Hindlimb muscle (tissue), 1 donor: ENCODE measurements at places on chromosomes 4 and X. TPM values are rescaled to one million over a fixed set of nuclear protein-coding genes. Genes with fewer than 3 reads are reported as not detected.

GRCh38 chrX:41602816-41603345 is 85.9 kb upstream of the GPR34 start:
- no peak for DNase-seq

DNA sequence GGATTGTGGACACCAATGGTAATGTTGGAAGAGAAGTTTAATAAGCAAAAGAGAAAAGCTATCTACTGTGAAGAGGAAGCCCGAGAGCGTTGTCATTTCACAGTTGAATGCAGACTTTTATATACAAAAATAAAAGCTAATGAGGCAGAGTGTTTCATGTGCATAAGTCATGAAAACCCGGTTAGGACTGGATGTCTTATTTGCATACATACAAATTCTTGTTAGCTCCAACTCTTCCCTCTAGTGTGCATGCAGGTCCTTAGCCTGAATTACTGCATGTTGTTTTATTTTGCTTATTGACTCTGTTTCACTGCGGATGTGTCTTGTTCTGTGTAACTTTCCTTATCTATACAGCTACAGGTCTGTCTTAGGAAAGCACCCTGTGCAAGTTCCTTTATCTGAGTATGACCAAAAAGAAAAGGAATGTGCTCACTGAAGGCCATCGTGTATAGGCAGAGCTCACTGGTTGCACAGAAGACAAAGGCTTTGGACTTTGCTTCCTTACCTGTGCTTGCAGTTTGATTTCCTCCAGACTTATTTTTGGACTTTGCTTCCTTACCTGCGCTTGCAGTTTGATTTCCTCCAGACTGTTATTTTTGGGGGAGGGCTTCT is 25.1 kb upstream of the UGT2B11 start:
- no peak for DNase-seq

DNA sequence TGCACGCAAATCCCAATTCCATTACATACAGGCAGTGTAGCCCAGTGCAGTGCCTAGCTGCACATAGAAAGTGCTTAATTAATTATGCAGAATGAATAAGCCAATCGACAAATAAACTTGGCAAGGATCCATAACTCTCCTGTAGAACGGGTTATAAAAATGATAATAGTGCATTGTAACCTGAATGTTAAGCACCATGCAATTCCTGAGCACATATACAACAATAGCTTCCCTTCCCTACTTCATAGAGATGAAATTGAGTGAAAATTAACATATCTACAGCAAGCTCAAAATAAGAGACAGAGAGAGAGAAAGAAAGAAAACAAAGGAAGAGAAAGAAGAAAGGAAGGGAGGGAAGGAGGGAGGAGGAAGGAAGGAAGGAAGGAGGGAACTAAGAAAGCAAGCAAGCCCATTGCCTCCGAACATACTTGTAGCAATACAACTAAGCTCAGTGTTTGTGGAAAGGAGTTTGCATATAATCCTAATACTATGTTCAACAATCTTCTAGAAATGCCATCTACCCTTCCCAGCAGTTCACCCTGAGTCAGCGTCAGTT is 1074.0 kb upstream of the LCORL start:
- DNase-seq: no peak

- no peak for DNase-seq
These were observed 86.0 kb upstream of the C1QTNF7 start for GRCh38 chr4:15341733-15342300.

GRCh38 chr4:40202474-40202873 is 5.6 kb downstream of the RHOH start:
- DNase-seq: no peak

DNA sequence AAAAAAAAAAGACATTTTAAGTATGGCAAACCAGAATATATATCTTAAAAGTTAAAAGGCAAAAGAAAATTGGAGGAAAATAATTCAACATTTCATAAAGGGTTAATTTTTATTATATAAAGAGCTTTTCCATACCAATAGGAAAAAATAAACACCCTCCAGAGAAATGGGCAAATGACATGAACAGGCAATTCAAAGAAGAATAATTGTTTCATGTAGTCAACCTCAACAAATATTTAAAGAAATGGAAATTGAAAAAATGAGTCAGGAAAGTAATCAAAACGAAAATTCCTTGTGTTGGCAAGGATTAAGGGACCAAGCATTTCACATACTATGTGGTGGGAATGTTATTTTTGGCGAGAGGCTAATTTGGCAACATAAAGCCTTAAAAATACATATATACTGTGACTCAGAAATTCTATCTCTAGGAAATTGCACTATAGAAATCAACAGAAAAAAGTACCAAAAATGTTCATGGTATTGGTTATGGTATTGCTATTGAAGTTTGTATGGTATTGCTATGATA is 87.6 kb downstream of the HAUS3 start:
- no peak for DNase-seq

DNA sequence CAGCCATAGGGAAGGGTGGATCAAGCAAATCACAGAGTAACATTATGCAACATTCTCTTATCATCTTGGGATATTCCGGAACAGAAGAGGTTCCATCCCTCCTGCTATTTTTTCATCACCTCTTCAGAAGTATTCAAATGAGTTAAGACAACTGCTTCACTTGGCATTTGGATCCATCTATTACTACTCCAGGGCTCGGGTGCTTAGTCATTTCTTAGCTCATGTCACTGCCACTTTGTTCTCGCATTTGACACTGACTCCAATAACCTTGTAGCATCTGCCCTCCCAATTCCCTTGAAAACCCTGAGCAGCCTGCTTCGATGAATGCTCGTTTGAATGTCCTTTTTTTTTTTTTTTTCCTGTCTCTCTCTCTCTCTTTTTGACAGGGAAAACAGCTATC is 114.9 kb downstream of the PPARGC1A start:
- no peak for DNase-seq

GRCh38 chrX:13120017-13120416 is 75.6 kb upstream of the FAM9C start:
- DNase-seq: no peak

- DNase-seq: no peak
These were observed 1317.2 kb downstream of the PCDH7 start for GRCh38 chr4:32037399-32037798.

- DNase-seq: no peak
These were observed 18.6 kb upstream of the NR0B1 start for GRCh38 chrX:30327762-30328161.

- DNase-seq: no peak
These were observed 16.4 kb upstream of the ARAP2 start for GRCh38 chr4:36260731-36261130.

- no peak for DNase-seq
These were observed 1761.0 kb downstream of the STIM2 start for GRCh38 chr4:28621591-28621990.

DNA sequence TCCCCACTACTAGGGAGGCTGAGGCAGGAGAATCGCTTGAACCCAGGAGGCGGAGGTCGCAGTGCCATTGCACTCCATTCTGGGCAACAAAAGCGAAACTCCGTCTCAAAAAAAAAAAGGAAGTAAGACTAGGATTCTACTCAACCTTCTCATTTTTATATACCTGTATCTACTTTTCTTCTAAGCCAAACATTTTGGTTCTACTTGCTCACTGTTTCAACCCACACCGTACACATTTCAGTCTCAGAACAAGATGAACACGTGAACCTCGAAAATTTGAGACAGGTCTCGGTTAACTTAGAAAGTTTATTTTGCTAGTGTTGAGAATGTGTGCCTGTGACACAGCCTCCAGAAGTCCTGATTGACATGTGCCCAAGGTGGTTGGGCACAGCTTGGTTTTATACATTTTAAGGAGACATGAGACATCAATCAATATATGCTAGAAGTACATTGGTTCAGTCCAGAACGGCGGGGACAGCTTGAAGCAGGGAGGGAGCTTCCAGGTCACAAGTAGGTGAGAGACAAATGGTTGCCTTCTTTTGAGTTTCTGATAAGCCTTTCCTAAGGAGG is 3.7 kb downstream of the ADD1 start:
- no peak for DNase-seq

GRCh38 chr4:99754756-99755155 is 61.9 kb upstream of the DAPP1 start:
- DNase-seq: no peak

- DNase-seq: no peak
These were observed 742.6 kb upstream of the GRIA3 start for GRCh38 chrX:122441451-122441850.

- no peak for DNase-seq
These were observed 13.5 kb downstream of the HERC3 start for GRCh38 chr4:88605736-88606135.

GRCh38 chr4:185536411-185536709 is 1.1 kb upstream of the PDLIM3 start:
- no peak for DNase-seq

DNA sequence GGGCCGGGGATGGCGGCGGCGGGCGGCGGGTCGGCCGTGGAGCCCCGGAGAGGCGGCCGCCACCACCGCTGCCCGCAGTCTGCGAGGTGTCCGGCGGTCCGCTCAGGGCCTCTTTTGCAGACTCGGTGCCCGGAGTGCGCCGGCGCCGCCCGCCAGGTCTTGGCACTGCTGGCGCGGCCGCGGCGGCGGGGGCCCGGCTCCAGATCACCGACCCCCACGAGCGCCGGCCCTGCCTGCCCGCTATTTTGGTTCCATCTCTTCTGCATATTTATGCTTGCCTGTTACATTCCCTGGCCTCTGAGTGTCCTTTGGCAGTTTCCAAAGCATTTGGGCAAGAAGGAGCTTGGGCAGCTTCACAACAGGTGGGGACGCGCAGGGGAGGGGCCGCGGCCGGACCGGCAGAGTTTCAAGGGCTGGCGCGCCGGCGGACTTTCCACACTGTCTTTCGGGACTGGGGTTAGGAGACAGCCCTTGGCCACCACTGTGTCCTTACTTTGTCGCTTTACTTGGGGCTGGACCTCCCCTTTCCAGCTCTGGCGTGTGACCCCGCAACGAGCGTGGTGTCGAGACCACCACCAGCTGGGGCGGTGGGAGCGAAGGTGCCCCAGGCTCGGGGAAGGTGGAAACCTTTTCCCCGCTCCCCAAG is 668 bp upstream of the TAPT1 start:
- peak; percentile 61 for DNase-seq

GRCh38 chr4:89579771-89580170 is 257.2 kb downstream of the SNCA start:
- no peak for DNase-seq

- DNase-seq: no peak
These were observed 52.8 kb downstream of the FBXO8 start for GRCh38 chr4:174230680-174231079.

DNA sequence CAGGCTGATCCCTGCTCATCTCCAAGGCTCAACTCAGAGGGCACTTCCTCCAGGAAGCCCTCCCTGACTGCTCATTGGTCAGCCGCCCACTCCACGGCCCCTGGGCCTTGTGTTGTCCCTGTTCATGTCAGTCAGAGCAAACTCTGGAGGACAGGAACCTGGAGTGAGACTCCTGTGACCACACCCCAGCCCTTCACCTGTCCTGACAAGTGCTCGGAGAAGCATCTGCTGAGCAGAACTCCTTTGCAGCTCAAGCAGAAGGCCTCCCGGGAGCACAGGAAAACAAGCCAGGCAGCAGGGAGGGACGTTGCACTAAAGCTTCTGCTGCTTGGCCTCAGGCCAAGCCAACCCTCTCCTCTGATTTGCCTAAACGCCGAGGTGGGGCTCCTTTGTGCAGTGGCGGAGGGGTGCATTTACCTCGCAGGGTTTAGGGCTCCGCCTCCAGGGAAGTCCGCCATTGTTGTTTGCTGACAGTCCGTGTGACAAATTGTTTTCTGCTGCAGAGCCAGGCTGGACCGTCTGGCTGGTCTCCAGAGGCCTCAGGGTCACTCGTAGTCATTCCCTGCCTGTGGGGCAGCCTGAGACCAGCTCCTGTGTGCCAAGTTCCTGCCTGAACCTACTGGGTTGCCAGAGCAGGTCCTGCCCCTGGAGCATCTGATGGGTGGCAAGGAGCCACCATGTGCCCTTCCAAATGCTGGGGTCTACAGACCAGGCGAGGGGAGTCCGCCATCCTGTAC is 61.8 kb downstream of the C4orf50 start:
- no peak for DNase-seq

DNA sequence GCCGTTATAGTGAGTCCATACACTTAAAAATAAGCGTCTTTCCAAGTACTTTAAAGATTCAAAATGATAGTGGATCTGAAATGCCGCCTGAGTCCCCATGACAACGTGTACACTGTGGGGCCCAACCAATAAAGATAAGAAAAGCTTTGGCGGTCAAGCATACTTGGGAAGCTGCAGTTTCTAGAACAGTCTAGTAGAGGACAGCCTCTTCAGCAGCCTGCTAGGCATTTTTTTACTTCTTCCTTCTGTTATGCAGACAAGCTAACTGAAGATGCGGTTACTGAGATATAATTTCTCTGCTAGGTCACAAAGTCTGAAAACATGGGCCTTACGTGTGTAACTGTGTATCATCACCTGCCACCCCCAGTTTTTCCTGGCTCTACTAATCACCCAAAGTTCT is 402 bp upstream of the UPRT start:
- no peak for DNase-seq

DNA sequence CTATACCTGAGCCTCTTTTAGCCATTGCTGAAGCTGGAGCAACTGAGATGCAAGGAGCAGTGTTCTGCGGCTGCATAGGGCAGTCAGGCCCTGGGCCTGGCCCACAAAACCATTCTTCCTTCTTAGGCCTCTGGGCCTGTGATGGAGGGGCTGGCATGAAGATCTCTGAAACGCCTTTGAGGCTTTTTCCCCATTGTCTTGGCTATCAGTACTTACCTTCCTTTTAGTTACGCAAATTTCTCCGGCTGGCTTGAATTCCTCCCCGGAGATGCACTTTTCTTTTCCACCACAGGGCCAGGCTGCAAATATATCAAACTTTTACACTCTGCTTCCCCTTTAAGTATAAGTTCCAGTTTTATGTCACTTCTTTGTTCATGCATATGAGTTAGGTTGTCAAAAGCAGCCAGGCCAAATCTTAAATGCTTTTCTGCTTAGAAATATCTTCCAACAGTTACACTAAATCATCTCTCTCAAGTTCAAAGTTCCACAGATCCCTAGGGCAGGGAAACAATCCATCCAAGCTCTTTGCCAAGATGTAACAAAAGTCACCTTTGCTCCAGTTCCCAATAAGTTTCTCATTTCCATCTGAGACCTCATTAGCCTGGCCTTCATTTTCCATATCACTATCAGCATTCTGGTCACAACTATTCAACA is 194.4 kb upstream of the PCDH7 start:
- peak; percentile 12 for DNase-seq

The RADX gene
- 2.9 TPM for polyA plus RNA-seq

The MND1 gene
- 3.5 TPM for polyA plus RNA-seq

The MPC1L gene
- not detected for polyA plus RNA-seq

The PDE6B gene
- polyA plus RNA-seq: 17.0 TPM

The CYTL1 gene
- 5.6 TPM for polyA plus RNA-seq

The TMEM128 gene
- 19.0 TPM for polyA plus RNA-seq

The CXCL5 gene
- 0.15 TPM for polyA plus RNA-seq

The RAB33A gene
- polyA plus RNA-seq: 0.36 TPM
